NCI-H510A (cell line): ENCODE measurements at places on chromosomes 2 and 18.

GRCh38 chr18:57544936-57545660 is 41.4 kb downstream of the FECH start:
- DNase-seq: no peak

DNA sequence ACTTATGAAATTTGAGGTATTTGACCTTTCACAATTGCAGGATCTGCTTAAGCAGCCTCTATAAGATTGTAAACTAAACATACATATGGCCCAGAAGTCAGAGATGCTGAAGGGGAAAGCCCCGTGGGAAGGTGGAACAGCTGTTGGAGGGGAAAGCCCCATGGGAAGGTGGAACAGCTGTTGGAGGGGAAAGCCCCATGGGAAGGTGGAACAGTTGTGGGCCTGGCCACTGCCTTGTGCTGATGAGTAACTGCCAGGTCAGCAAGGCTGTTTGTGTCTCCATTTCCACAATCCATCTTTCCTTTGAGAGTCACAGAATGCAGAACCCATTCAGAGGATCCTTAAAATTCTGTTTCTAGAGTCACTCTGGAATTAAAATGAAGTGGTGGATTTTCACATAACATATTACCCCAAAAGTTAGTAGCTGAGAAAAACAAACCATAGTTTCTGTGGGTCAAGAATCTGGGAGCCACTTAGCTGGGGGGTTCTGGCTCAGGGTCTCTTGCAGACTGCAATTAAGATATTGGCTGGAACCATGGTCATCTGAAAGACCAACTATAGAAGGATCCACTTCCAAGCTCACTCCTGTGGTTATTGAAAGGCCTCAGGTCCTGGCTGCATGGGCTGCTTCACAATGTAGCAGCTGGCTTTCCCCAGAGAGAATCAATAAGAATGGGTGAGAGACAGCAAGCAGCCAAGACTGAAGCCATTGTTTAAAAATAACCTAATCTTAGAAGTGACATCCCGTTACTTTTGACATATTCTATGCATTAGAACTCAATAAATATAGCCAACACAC is 86.6 kb upstream of the CAVIN2 start:
- DNase-seq: no peak

DNA sequence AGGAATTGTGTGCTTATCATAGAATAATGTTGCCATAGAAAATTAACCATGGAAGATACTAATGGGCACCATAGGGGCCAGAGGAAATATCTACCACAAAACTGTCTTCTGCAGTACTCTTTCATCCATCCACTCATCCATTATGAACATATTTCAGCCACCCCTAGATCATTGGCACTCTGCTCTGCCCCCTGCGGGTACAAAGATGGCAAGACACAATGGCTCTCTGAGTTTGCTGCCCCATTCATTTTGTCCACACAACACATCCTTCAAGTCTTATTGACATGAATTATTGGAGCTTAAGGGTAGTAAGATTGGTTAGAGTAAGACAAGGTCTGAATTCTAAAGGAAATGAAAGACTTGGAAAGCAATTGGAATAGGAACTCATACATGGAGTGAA is 1224.7 kb upstream of the CELF4 start:
- DNase-seq: no peak

DNA sequence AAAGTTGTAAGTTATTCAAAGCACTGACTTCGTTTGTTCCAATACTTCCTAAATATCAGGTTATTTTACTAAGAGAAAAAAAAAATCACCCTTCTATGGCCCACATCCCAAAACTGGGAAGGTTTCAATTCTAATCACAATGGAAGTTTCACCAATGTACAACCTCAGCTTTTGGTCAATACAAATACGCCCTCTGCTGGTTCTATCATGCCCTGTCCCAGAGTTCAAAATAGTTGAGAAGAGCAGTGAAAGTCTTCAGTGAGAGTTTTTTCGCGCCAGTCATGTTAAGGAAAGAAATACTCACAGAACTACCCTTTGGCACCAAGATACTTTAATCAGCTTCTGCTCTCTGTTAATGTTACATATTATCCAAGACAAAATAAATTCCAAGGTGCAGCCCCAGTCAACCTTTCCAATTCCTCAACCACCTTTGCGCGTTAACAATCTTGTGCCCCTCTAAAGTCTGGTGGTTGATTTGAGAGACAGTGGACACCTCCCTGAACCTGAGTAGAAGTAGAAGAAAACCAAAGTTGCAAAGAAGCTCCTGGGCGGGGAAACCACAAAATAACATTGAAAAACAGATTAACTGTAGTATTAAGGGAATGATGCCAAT is 59.9 kb downstream of the SUMO1 start:
- no peak for DNase-seq

- no peak for DNase-seq
These were observed 79.8 kb downstream of the RHOB start for GRCh38 chr2:20526708-20527107.

GRCh38 chr2:172702451-172702850 is 33.2 kb upstream of the RAPGEF4 start:
- DNase-seq: no peak

DNA sequence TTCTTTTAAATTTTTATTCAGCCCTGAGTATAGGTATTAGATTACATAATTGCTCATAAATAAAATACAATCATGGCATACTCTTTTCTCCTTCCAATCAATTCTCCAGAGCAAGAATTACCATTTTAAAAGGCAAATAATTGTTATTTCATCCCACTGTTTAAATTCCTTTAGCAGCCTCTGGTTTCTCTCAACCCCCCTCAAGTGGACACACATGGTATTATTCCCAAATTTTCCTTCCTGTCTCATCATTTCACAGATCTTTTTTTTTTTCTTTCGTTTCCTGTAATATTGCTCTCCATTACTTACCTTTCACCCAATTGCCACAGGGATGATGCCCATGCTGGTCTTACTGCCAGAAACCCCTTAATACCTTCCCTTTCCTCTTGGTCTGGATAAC is 385.2 kb downstream of the RIT2 start:
- no peak for DNase-seq

DNA sequence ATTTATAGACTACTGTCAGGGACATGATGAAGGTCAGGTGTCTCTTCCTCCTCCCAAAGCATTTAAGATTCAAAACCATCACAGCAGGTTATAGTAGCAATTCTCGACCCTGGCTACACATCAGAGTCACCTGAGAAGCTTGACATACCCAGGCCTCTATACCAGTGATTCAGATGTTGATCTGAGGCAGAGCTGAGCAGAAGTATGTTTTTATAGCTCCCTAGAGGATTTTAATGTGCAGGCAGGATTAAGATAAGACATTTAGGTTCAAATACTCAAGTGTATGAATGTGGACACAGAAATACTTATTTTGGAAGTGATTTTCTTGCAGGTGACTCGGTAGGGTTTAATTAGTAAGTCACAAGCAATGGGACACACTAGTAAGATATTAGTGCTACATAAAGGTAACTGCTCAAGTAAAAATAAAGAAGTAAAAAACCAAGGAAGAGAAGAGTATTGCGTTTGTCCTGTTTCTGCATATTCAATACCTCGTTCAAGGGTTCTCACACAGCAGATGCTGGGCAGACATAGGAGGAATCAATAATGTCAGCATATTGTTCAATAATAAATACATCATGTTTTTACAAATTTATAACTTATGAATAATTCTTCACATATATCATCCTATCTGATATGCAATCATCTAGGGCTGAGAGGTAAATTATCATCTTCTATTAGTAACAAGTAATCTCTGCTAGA is 7.0 kb downstream of the GCFC2 start:
- DNase-seq: no peak

DNA sequence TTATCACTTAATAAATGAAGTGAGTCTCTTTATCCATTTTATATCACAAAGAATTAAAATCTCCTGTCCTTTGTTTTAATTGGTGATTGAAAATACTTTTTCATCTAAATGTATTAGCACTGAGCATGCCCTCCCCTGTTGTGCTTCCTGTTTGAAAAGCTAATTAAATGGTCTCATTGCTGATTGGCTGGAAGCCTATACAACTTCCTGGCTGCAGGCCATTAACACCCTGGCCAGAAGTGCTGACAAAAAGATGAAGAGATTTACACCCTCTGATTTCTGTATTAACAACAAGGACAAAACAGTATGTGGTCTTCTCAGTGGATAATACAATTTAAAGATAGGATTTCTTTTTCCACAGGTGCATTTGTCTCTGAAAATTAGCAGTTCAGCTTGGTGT is 548.0 kb downstream of the DCC start:
- DNase-seq: no peak

DNA sequence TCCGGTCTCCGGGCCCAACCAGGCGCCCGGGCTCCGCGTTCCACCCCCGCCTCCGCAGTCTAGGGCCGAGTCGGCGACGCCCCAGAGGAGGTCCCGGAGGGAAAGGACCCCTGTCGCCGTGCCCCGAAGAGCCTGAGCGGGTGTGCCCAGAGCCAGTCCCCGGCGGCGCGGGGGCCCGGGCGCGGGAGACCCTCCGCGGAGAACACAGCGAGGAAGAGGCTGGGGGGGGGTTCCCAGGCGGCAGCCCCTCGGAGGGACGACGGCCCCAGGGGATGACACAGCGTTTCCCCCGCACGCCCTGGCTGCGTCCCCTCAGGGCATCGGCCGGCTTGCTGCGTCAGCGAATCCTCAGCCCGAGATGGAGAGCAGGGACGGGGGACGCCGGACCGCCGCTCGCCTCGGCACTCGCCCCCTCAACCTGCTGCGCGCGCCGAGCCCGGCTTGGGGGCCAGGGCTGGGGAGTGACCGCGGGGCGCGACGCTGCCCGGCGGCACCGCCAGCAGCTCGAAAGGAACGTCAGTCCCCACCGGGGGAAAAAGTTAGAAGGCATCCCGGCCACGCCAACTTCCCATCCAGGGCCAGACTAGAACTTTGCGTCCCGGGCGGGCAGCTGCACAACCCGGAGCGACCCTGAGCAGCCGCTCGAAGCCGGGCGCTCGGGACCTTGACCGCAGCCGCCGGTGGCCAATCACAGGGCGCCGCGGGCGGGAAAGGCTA is 711 bp downstream of the SFXN5 start:
- DNase-seq: no peak

GRCh38 chr2:124317628-124318027 is 292.5 kb downstream of the CNTNAP5 start:
- no peak for DNase-seq

GRCh38 chr2:197913084-197913483 is 108.7 kb downstream of the PLCL1 start:
- DNase-seq: no peak

GRCh38 chr2:224775647-224776046 is 59.5 kb upstream of the CCDC195 start:
- no peak for DNase-seq

- DNase-seq: no peak
These were observed 135.3 kb downstream of the ZNF236 start for GRCh38 chr18:76957384-76958355.

DNA sequence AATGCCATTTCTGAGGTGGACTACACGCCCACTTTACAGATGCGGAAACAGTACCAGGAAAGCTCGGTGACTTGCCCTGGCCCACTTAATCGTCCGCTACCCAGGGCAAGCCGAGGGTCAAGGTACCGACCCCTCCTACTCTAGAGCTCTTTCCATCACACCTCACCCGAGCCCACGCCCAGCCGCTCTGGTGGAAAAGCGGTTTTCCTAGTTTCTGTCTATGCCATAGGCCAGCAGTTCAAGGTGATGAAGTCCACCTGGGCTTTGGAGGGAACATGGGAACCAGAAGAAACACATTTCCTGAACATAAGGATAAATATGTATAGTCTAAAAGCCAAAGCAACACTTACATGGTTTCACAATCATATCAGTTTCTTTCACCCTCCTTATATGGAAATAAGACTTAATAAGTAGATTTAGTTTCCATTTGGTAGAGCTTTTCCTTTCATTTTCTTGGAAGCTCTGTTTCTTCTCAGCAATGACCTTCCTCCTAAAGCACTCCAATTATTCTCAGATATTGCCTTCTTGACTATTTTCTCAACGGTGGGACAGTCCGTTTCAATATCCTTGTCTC is 567 bp downstream of the VWA3B start:
- no peak for DNase-seq

- no peak for DNase-seq
These were observed 59.0 kb upstream of the DNMT3A start for GRCh38 chr2:25400576-25401216.

GRCh38 chr2:186558512-186559276 is 31.2 kb upstream of the ITGAV start:
- no peak for DNase-seq

- DNase-seq: no peak
These were observed 46.1 kb downstream of the SRD5A2 start for GRCh38 chr2:31534636-31535035.
